ENCODE measurements at places on chromosomes 7 and 10.

GRCh38 chr10:103780242-103781149 lies 74.9 kb downstream of the SH3PXD2A start:
- no peak for DNase-seq

- no peak for DNase-seq
These were observed 94.3 kb upstream of the PPIF start for GRCh38 chr10:79252971-79253370.

GRCh38 chr10:94500063-94500462 lies 45.5 kb upstream of the HELLS start:
- peak; percentile 28 for DNase-seq

- no peak for DNase-seq
These were observed 10.2 kb downstream of the ANXA11 start for GRCh38 chr10:80195046-80195574.

GRCh38 chr7:41696323-41696916 lies 6.5 kb downstream of the INHBA start:
- DNase-seq = peak; percentile 92

DNA sequence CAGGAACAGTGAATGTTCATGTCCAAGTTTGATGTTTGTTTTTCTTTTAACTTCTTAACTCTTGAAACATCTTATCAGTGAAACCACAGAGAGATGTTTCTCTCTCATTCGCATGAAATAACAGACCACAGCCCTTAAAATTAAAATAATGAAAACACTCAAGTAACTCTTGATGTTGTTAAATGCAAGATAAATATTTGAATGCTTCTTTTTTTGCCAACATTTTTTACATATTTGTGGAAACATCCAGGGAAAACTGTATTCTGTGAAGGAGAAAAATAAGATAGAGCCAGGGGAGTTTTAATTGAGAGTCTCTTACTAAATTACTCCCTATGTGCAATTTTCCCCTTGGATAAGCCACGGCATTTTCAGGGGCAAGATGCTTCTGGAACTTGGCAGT lies 361.8 kb upstream of the MGMT start:
- no peak for DNase-seq

DNA sequence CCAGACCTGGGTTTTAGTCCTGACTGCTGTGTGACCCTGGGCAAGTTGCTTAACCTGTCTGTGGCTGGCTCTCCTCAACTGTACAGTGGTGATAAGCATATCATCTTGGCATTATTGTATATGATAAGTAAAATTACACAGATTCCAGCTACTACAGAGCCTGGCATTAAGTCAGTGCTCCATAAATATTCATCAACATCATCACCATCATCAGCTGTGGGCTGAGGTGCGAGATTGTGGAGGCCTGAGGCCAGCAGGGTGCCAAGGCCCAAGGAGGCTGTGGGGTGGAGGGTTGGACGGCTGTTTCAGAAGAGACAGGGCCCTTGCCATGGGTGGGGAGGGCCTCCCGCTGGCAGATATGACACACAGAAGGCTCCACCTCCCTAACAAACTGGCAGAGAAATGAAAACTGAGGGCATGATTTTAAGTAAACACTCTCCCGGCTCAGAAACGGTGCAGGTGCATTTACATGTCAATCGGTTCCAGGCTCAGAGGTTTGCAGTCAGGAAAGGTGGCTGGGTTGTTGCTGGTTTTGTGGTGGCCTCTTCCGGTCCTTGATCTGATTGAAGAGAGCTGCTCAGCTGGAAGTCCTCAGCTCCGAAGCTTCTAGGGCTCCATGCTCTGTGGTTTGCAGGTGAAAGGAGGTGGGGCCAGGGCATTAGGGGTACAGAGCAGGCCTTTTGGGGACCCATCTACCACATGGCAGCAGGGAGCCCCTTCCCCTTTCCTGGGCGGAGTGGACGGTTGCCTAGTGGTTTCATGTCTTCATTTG lies 10.2 kb downstream of the CRYGN start:
- no peak for DNase-seq

DNA sequence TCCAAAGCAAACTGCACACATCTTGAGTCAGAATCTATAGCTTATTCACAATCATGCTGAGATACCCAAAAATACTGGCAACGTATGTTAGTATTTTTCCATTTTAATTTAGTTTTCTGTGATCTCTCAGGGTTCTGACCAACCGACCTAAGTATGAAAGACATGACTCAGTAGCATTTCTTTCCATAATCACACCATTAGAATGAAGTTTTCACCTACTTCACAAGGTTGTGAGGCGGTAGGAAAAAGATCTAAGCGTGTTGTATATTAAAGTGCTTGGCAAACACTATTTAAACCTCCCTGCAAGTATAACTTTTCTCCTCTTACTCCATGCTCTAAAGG lies 49.1 kb downstream of the PLCE1 start:
- no peak for DNase-seq

- DNase-seq = no peak
These were observed 8.4 kb upstream of the C10orf88 start for GRCh38 chr10:122962405-122962804.

DNA sequence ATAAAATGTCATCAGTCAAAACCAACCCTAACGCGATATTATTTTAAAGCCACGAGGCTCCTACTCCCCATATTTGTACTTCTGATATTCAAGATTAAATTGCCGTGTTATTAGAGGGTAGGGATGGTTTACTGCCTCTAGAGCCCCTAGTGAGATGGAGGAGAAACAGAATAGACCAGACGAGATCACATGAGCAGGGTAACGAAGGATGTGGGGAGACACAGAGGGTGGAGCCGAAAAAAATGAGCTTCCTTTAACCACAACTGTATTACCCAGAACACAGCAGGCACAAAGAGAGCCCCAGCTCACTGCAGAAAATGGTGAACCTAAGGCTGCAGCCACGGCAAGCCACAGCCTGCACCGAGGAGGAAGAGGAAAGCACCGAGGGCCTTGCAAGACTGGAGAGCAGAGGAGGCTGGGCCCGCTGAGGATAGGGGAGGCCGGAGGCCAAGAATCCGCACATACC lies 14.3 kb downstream of the ZC3HAV1 start:
- peak; percentile 24 for DNase-seq

DNA sequence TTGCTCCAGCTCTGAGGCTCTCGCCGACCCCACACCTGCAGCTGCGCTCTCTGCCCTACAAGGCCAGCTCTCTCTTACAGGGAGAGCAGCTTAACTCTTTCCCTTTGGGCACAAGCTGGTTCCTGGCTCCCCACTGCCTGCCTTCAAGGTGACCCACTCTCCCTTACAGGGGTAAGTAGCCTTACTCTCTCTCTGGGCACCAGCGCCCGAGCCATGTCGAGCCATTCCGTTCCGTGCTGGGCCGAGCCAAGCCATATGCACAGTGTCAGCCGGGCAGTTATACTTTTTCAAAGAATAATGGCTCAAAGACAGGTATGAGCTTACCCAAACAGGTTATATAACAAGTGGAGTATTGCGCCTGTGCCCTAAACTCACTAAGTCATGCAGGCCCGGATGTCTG lies 44.6 kb downstream of the VIM start:
- DNase-seq = no peak

DNA sequence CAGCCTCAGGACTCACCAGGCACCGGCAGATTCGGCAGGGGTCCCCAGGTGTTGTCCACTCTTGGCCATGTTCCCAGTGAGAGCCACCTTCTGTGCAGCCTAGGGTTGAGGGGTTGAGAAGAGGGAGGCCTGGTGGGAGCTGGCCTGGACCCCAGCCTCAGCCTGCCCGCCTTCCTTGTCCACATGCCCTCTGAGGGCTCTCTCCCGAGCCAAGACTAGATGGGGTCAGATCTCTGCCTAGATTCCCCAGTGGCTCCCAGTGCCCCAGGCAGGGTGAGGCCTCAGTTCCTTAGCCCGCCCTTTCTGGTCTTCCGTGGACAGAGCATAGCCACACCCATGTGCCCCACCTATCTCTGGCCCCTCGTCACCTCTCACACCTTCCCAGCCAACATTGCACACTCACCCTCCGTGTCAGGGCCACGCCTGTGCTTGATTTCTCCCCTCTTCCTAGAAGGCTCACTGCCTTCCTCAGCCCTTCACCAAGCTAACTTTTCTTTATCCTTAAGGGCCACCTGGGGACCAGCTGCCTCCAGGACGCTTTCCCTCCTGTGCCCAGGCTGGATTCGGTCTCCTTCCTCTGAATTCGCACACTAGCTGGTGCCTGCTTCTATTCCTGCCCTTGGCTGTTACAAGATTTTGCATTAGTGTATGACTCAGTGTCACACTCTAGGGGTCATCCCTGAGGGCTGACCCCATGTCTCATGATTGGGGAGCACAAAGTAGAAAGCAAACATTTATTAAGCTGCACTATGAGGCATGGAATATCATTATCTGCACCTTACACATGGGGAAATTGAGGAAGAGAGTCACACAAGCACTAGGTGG lies 7.5 kb downstream of the KCP start:
- DNase-seq = no peak

Measured in lung microvascular endothelial cell (primary cell).